Calu3 (cell line): ENCODE measurements at places on chromosomes 4 and X.
A peak's percentile ranks its signal among the peaks of the same experiment; 100 is the strongest.

GRCh38 chr4:177489471-177490246, 47.4 kb upstream of the AGA start:
- DNase-seq, result no peak

DNA sequence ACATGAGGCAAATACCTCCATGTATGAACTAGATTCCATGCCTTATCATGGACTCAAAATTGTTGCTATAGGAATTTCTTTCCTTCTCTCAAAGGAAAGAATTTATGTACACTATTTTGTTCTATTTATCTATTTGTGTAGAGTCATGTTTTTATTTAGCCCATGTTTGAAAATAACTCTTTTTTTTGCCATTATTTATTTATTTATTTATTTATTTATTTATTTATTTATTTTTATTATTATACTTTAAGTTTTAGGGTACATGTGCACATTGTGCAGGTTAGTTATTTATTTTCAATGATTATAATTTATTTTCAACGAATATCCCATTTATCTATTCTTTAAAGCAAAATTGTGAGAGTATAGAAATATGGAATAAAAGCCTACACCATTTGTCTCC, 177.9 kb downstream of the MAGEE1 start:
- no peak for DNase-seq

- DNase-seq, result no peak
These were observed 74.0 kb downstream of the PAK3 start for GRCh38 chrX:111170017-111170416.

DNA sequence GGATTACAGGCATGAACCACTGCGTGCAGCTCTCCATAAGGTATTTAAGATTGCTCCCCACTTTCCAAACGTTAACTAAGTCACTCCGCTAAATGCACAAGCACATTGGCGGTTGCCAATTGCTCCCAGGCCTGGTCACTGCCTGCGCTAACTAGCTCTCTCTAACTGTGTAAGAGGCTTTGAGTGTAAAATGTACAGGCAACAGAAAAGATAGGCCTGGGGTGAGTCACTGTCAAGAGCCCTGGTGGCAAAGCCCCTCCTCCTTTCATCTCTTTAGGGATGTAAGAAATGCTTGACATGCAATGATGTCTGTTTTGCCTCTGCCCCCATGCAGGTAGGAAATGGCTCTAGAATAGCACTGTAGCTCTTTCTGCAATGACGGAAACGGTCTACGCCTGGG, 329.7 kb upstream of the GATB start:
- no peak for DNase-seq

GRCh38 chr4:1684506-1685234, 557 bp upstream of the FAM53A start:
- peak; percentile 13 for DNase-seq
